Stimulated activated CD8-positive, alpha-beta memory T cell treated with anti-CD3 and anti-CD28 coated beads, Interleukin-4, amount 100 ng/mL, for 1 hour (primary cell): ENCODE measurements at places on chromosomes 1 and 21.

DNA sequence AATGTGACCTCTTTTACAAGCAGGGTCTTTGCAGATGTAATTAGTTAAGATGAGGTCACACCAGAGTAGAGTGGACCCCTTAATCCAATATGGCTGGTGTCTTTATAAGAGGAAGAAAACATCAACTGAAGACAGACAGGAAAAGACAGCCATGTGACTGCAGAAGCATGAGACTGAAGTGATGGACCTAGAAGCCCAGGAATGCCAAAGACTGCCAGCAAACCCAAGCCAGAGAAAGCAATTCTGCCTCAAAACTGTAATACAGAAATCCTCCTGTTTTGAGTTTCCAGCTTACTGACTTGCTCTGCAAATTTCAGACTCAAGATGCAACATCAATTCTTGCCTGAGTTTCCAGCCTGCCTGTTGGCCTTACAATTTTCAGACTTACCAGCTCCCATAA lies 17.3 kb downstream of the ENAH start:
- no peak for DNase-seq

DNA sequence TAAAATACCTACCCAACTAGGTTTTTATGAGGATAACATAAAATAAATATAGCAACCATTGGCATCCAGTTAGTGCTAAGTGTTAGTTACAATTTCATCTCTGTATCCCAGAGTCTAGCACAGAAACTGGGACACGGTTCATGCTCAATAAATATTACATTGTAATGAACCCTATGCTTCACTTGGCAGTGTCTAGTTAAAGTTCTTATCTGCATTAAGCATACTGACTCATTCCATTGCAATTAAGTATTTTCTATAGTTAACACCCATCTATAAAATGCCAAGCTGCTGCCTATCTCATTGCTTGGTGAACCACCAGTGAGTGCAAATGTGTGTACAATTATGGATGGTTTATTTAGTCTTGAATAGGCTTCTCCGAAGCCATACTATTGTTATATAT lies 15.2 kb downstream of the CHML start:
- no peak for DNase-seq

DNA sequence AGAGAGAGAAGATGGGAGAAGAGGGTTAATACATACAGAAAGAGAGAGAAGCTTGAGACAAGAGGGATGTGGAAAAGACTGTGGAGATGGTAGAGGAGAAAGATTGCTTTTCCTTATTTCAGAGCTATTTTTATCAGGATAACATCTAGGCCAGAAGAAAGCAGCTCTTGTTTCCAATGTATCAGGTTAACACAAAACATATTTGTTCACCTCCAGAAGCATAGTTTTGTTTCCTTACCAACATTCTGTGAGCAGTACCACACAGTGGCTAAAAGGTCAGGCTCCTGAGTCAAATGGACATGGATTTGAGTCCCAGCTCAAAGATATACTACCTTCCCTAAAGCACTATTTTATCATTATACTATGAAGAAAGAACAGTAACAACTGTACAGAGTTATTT lies 185.5 kb downstream of the DUSP10 start:
- DNase-seq: no peak

DNA sequence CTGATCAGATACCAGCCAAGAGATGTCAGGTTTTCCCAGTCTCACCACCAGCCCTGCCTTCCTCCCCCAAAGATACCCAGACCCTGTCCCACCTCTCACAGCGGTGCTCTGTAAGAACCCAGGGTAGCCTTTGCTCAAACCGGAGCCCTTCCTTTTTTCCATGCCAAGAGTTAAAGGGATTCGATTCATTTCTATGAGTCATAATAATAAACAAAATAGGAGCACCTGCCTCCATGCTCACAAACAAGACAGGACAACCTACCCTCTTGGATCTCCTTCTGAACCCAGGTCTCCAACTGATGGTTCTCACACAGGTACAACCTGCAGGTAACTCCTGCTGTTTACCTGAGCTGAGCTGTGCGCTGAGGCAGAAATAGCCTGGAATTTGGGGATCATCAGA lies 5.9 kb upstream of the ATP1A2 start:
- DNase-seq: no peak

GRCh38 chr21:17848228-17848627 lies 29.1 kb upstream of the C21orf91 start:
- DNase-seq: no peak
